ENCODE measurements at places on chromosomes 2 and 18. TPM values are rescaled to one million over a fixed set of nuclear protein-coding genes. Genes with fewer than 3 reads are reported as not detected.
A peak's percentile ranks its signal among the peaks of the same experiment; 100 is the strongest.

The BMP10 gene
- total RNA-seq, result 0.95 TPM

The RTP5 gene
- not detected for total RNA-seq

- H3K4me3 ChIP-seq, result no peak overlapping the region
- no peak for DNase-seq
- H3K27ac ChIP-seq, result no peak overlapping the region
- H3K36me3 ChIP-seq, result no peaks in the 10 kb centered on the region
- H3K27me3 ChIP-seq, result peaks cover 20% of the 10 kb centered on the region
- H3K4me1 ChIP-seq, result no peaks in the 10 kb centered on the region
Observed at GRCh38 chr18:59233017-59233410, 13.1 kb downstream of the GRP start.

- no peak overlapping the region for H3K27ac ChIP-seq
- H3K4me1 ChIP-seq, result peaks cover 25% of the 10 kb centered on the region
- DNase-seq, result no peak
- no peak overlapping the region for H3K4me3 ChIP-seq
- no peaks in the 10 kb centered on the region for H3K36me3 ChIP-seq
- H3K27me3 ChIP-seq, result peaks cover 8% of the 10 kb centered on the region
Observed at GRCh38 chr2:26585966-26586365, 55.2 kb downstream of the CIB4 start.

GRCh38 chr18:56988022-56988421, 158.9 kb upstream of the BOD1L2 start:
- no peak for DNase-seq
- H3K36me3 ChIP-seq, result no peaks in the 10 kb centered on the region
- no peaks in the 10 kb centered on the region for H3K27me3 ChIP-seq
- peaks cover 27% of the 10 kb centered on the region for H3K4me1 ChIP-seq

DNA sequence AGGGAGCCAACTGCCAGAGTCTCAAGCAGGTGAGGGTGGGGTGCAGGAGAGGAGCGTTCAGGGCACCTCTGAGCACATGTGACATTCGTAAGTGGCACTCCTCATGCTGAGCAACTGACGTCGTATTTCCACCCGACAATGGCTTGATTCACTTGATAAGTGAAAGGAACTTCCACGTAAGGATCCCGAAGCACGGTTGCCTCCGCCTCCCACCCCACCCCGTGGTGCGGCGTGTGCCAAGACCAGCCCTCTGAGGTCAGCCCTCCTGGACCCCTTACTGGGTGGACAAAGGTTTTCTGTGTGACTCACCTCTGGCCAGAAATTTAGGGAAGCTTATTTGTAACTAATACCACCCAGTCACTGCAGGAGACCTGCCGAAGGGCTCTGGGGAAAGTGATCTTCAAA, 59.9 kb downstream of the AGAP1 start:
- no peaks in the 10 kb centered on the region for H3K27me3 ChIP-seq
- H3K36me3 ChIP-seq, result no peaks in the 10 kb centered on the region
- no peak overlapping the region for H3K27ac ChIP-seq
- H3K4me1 ChIP-seq, result peaks cover 4% of the 10 kb centered on the region

DNA sequence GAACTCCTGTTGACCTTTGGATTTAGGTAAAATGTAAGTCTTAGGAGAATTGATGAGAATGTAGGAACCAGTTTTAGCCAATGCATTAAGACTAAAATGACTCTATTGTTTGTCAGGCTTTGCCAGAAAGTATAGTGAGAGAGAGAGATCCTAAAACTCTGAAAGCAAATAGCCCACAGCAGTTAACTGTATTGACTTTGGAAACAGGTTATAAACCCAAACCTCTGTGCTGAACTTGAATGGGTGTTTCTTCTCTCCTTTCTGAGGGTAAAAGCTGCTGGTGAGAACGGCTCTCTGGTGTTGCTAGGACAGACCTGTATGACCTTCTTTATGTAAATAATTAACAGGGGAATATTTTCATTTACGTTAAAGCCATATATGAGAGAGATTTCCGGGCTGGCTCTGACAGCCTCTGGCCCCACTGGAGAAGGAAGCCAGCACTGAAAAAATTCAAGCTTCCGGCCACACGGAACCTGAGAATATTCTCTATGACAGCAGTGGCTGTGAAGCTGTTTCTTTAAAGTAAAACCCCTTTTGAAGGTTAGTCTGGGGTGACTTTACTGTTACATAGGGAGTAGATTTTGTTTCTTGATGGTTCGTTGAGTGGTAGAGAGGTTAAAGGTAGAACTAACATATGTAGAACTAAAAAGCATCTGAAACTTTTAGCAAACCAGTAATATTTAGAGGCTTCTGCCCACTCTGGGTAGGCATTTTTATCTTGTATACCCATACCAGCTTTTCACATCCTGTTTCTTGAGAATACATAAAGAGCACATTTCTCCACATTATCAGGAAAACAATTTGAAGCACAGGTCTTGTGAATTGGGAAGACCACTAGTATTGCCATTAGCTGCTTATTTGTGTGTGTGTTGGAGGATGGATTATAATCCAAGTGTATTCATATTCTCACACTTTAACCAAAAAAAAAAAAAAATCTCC, 123.8 kb downstream of the SPTBN1 start:
- DNase-seq, result no peak
- no peaks in the 10 kb centered on the region for H3K4me1 ChIP-seq
- no peaks in the 10 kb centered on the region for H3K27me3 ChIP-seq
- H3K4me3 ChIP-seq, result no peak overlapping the region
- H3K36me3 ChIP-seq, result no peaks in the 10 kb centered on the region
- H3K27ac ChIP-seq, result no peak overlapping the region

DNA sequence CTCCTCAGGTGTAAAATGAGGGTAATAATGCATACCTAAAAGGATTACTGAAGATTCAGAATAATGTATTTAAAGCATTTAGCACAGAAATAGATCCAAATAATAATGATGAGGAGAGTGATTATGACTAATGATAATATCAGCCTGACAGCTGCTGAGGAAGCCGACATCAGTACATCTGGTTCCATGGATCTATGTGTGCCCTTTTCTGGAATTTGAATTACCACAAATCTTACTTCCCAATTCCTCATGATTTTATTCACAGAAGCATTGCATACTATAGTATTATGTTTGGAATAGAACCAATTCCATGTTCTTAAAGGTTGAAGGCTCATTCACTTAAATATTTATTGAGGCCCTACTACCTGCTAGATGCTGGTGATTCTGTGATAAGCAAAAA, 248.9 kb upstream of the THUMPD2 start:
- no peaks in the 10 kb centered on the region for H3K36me3 ChIP-seq
- H3K27me3 ChIP-seq, result no peaks in the 10 kb centered on the region
- no peak overlapping the region for H3K4me3 ChIP-seq
- no peak overlapping the region for H3K27ac ChIP-seq
- no peaks in the 10 kb centered on the region for H3K4me1 ChIP-seq

DNA sequence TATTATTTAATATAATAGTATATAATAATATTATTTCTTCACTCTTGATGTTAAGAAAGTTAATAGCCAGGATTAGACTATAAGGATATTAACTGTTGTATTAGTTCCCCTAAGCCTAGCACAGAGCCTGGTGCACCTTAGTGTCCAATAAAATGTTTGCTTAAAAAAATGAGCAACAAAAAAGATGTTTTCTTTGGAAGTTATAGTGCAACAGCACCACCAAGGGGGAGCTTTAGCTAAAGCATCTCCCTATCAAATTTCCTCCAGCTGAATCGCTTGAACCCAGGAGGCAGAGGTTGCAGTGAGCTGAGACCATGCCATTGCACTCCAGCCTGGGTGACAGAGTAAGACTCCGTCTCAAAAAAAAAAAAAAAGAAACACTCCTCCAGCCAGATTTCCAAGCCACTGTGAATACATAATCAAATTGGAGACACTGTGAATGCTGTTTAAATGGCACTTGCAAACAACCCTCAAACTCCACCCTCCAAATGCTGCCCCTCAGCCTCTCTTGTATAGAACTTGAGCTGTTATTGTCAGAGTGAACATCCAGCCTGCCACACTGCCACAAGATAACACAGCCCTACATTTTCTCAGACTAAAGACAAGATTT, 221.9 kb downstream of the DYM start:
- no peaks in the 10 kb centered on the region for H3K4me1 ChIP-seq
- H3K27me3 ChIP-seq, result no peaks in the 10 kb centered on the region
- peak; percentile 56 for DNase-seq
- H3K36me3 ChIP-seq, result no peaks in the 10 kb centered on the region
- no peak overlapping the region for H3K27ac ChIP-seq

- H3K27ac ChIP-seq, result no peak overlapping the region
- no peak for DNase-seq
- no peaks in the 10 kb centered on the region for H3K4me1 ChIP-seq
Observed at GRCh38 chr2:195279840-195280427, 377.1 kb upstream of the SLC39A10 start.

DNA sequence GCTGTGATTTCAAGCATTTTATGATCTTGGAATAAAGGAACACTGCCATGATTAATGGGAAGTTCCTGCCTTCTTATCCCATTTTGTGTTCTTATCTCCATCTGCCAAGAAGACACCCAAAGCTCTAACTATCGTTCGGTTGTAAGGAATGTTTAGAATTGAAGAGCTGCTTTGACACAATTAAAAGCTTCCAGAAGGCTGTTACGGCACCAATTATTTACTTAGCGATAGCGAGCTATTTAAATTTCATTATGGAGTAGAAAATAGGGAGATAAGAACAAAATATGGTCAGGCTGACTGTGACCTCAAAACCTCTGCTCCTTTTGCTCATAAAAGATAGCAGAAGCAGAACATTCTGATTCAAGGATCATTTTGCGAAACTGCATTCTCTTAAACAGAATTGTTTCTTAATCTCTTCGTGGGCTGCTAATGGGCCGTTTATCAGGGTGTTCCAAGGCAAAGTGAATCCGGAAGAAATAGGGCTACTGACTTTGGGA, 101.6 kb downstream of the SLC4A3 start:
- H3K4me1 ChIP-seq, result peaks cover 9% of the 10 kb centered on the region
- no peaks in the 10 kb centered on the region for H3K27me3 ChIP-seq
- no peak overlapping the region for H3K4me3 ChIP-seq
- no peaks in the 10 kb centered on the region for H3K36me3 ChIP-seq

DNA sequence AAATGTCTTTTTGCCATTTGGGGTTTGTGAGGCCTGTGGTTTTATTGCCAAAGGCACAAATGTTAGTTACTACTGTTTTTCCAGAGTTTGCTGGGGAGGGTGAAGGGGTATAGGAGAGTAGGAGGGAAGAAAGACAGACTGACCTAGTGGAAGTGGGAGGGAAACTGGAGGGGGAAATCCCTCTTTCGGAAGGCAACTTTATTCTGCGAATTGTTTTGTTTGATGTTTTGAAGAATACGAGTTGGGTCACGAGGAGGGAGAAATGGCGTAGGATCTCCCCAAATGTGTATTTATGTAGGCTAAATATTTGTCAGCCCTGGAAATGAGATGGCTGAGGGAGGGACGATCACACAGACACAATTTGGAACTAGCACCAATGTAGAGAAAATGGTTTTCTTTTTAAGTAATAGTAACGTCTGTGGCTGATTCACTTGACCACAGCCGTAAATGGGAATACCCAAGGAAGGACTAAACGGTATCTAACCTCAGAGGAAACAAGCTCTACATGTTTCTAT, 172.3 kb downstream of the ICOS start:
- H3K27ac ChIP-seq, result no peak overlapping the region
- no peak for DNase-seq
- H3K27me3 ChIP-seq, result no peaks in the 10 kb centered on the region
- no peaks in the 10 kb centered on the region for H3K4me1 ChIP-seq
- no peaks in the 10 kb centered on the region for H3K36me3 ChIP-seq
- no peak overlapping the region for H3K4me3 ChIP-seq

GRCh38 chr2:5409898-5410381, 282.2 kb upstream of the SOX11 start:
- H3K4me1 ChIP-seq, result peaks cover 15% of the 10 kb centered on the region
- H3K4me3 ChIP-seq, result no peak overlapping the region
- peak overlapping the region; percentile 51 for H3K27ac ChIP-seq
- no peaks in the 10 kb centered on the region for H3K36me3 ChIP-seq
